Nephron progenitor cell (in vitro differentiated cells): ENCODE measurements at places on chromosomes 7 and 10.

- no peak for DNase-seq
These were observed 8.8 kb upstream of the LAMB4 start for GRCh38 chr7:108138911-108139310.

DNA sequence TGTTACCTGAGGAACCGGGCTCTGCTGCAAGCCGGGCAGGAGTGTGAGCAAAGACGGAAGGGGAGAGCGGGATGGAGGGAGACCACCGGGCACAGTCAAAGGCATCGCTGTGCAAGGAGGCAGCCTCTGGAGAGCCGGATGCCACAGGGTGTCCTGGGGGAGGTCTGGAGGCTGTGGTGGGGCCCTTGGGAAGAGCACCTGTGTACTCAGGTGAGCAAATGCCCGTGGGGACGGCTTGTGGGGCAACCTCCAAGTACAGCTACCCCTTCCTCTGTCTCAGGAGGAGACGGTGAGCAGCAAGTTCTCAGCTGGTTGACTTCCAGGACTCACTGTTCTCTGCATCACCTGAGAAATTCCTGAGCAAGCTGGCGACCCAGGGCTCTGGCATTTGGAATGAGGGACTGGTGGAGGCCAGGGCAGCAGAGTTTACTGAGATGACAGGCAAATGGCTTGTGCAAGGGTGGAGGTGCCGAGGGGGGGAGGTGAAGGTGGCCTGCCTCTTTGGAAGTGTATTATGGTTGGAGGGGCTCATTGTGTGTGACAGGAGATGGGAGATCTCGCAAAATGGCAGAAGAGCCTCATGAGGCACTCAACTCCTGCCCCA, 345.2 kb upstream of the SHH start:
- DNase-seq = no peak

- DNase-seq = no peak
These were observed 47.3 kb downstream of the AVL9 start for GRCh38 chr7:32542595-32542994.

DNA sequence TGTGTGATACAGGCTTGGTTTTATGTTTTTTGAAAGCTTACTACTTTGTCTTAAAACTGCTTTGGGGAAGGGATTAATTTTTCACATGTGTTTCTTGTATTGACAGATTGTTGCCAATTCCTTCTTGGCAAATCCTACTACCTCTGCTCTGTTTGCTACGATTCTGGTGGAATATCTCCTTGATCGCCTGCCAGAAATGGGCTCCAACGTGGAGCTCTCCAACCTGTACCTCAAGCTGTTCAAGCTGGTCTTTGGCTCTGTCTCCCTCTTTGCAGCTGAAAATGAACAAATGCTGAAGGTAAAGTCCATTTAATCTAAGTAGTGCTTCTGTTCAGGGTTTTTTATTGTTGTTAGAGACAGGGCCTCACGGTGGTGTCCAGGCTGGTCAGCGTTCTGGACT, 33.6 kb downstream of the TRRAP start:
- no peak for DNase-seq

DNA sequence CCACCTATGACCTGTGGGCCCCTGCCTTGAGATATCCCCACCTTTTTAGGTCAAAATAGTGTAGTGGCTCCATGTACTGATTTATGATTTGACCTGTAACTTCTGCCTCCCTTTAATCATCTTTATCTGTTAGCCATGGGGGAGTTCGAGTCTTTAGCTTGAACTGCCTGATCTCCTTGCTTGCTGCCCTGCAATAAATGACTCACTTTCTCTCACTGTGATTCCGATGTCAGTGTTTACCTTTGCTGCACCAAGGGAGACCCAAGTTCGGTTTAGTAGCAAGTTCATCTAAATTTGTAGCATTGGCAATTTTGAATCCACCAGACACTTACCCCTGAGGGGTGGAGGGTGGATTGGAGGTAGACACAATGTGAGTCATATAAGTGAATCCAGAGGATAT, 814.6 kb upstream of the AUTS2 start:
- no peak for DNase-seq

DNA sequence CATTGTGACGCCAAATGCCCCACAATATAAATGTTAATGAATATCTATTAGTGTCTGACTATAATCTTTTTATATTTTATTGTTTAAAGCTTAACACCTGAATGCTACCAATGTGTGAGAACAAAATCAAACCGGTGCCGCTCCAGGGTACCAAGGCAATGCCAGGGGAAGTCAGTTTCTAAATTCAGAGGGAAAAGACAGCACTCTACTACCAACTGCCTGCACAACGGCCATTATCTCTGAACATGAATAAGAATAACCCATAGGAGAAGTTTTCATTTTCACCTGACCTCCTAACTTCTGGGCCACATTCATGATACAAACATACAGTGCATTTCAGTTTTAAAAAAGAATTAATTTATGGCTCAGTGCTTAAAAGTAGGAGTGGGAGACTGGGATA, 21.7 kb downstream of the USP6NL start:
- no peak for DNase-seq

GRCh38 chr10:26357203-26357602, 80.9 kb upstream of the APBB1IP start:
- DNase-seq = no peak

- DNase-seq = no peak
These were observed 359.5 kb upstream of the NPSR1 start for GRCh38 chr7:34298492-34299013.

- no peak for DNase-seq
These were observed 578.8 kb upstream of the C7orf33 start for GRCh38 chr7:148011753-148012152.

DNA sequence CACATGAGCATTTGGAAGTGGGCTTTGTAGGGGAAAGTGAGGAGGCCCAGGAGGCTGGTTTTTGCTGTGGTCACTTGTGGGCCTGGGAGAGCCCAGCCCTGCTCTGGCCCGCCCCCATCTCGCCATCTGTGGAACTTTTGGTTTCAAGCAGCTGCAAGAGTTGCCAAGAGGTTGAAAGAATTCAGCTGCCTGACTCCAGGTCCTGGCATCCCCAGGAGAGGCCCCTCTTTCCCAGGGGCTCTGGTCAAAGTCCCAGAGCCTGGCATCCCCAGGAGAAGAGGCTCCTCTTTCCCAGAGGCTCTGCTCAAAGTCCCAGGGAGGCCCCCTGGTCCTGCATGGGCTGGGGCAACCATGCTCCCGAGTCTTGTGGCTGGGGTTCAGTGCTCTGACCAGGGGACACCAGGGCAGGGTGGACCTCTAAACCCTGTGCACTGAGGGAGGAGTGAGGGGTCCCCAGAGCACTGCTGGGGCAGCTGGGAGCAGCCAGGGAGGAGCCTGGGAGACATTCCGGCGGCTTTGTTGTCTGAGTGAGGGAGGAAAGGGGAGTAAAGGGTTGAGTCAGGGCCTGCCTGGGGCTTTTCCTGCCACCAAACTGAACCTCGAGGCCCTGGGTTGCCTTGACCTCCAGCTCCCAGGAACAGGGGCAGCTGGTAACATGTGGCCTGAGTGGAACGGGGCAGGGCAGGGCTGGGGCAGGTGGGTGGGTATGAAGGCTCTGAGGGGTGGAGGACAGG, 27.7 kb upstream of the CSGALNACT2 start:
- no peak for DNase-seq

- no peak for DNase-seq
These were observed 49.8 kb downstream of the SPOCK2 start for GRCh38 chr10:72038458-72039001.

DNA sequence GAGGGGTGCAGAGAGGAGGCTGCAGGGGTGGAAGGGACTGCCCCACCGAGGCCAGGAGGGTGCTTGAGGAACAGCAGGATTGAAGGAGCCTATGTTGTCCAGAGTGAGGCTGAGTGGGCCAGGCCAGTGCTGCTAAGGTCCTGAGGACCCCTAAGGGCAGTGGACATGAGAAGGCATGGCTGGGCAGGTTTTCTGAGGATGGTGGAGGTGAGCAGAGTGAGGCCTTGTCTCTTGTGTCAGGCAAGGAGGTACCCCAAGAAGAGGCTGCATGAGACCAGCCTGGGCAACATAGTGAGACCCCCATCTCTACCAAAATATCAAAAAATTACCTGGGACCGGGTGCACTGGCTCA, 5.2 kb downstream of the SH2B2 start:
- DNase-seq = no peak

DNA sequence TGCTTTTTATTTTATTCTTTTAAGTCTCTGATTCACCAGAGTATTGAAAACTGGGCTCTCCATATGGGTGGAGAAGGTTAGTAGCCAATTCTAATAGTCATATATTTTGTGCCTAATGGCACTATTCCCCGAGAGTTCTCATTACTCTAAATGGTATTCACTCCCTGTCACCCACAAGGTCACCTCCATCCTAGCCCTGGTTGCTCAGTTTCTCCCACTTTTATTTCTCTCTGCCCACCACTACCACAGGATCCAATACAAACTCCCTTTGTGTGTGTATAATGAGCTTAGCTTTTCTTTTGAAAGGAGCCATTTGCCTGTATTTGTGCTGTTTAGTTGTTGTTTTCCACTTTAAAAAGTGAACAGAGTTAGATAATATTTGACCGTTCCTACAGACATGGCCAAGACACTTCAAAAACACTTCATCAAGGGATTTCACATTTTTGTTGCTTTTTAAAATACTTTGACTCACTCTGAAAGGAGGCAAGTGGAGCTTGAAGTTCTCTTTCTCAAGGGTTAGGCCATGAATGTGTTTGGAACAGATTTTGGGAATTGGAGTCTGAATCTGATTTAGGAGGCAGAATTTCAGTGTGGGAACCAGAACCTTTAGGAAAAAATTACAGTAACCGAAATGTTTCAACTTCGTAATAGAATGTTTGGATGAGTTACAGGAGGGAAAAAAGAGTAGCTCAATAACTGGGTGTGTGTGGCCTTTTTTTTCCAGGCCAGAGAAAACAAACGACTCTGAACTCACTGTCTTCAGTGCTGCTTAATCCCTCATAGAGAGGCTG, 321.3 kb downstream of the BICC1 start:
- DNase-seq = no peak

GRCh38 chr10:70034232-70034631, 18.4 kb upstream of the MACROH2A2 start:
- no peak for DNase-seq

GRCh38 chr7:47951374-47951773, 3.1 kb upstream of the PKD1L1 start:
- no peak for DNase-seq

GRCh38 chr7:133190650-133191049, 62.2 kb upstream of the EXOC4 start:
- no peak for DNase-seq

- DNase-seq = no peak
These were observed 28.3 kb upstream of the AFAP1L2 start for GRCh38 chr10:114432566-114433093.

DNA sequence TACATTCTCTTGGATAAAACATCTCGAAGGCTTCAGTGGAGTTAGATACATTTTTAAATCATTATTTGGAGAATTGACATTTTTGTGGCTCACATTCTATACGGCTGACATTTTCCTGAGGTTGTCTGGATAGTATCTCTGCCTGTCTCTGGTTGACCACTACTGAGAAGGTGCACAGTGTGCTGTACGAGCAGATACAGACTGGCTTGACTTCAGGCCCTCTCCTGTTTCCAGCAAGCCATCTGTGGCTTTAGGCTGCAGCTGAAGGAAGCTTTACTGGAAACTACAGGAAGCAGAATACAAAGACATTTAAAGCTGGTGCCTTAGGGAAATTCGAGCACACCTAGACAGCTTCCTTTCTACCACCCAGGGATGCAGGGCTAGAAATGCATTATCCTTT, 39.3 kb upstream of the RSU1 start:
- DNase-seq = no peak

DNA sequence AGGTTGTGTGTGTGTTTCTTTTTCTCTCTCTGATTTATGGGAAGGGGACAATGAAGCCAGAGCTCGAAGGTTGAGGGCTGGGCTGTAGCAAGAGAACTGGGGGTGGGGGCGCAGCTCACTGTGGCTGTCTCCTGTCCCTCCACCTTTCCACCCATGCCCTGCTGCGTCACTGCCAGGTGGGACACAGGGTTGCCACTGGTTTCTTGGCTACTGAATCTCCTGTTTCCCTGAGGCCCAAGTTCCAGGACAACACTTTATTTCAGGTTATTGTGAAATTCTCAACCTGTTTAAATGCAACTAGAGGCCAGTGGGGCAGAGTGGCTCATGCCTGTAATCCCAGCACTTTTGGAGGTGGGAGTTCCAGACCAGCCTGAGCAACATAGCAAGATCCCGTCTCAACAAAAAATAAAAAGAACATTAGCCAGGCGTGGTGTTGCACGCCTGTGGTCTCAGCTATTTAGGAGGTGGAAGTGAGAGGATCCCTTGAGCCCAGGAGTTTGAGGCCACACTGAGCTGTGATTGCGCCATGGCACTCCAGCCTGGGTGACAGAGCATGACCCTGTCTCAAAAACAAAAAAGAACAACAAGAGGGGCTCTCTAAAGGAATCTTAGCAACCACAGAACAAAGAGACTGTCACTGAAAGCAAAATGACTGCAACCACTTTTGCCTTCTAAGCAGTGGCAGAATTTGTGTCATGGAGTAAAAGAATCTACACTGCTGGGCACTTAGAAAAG, 22.6 kb downstream of the TBATA start:
- DNase-seq = no peak

DNA sequence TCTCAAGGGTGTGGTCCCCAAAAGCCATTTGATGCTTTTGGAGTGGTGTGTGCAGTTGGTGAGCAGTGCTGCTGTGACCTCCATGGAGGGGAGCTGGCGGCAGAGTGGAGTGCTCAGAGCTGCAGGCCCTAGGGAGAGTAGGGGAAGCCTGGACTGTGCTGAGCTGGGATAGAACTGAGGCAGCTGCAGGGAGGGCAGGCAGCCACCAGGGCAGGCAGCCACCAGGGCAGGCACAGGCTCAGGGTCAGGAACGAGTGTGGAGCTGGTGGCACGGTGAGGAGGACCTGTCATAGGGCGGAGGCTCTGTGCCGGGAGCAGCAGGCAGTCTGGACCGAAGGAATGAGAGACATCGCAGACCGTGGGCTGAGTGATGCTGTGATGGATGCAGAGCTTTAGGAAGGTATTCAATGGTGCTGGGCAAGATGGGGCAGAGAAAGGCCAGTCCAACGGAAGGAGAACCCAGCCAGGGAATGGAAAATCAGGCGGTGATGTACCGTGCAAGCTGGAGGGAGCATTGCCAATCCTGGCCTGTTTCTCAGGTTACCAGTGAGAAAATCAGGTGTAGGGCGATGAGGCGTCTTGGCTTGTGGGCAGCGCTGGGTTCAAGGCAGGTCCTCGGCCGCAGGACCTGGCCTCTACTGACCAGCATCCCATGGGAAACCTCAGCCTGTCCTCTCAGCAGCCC, 152.6 kb downstream of the CAMK1D start:
- DNase-seq = no peak

GRCh38 chr10:97024168-97025073, 161.3 kb downstream of the SLIT1 start:
- no peak for DNase-seq

- no peak for DNase-seq
These were observed 26.2 kb downstream of the ADK start for GRCh38 chr10:74177140-74177677.

DNA sequence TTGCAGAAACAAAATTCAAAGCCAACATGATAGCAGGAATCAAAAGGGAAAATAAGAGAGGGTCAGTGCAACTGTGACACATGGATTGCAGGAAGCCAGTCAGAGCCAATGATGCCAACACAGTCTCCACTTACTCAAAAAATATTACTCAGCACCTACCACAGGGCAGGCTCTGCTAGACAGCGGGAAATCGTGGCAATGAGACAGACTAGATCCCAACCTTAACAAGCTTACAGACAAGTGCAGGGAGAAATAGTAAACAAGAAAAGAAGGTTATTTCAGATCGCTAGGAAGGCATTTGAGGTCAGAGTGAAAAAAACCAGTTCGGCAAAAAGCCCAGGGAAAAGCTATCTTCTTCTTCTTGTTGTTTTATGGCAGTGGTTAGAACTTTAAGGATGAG, 45.2 kb upstream of the NPFFR1 start:
- no peak for DNase-seq

- DNase-seq = no peak
These were observed 244.1 kb upstream of the PODXL start for GRCh38 chr7:131800531-131800930.
